ENCODE measurements at places on chromosomes 16 and 17. TPM values are rescaled to one million over a fixed set of nuclear protein-coding genes. Genes with fewer than 3 reads are reported as not detected.
A peak's percentile ranks its signal among the peaks of the same experiment; 100 is the strongest.

The GGA3 gene
- 32.3 TPM for total RNA-seq

The SLC5A10 gene
- total RNA-seq, result not detected

The RNF167 gene
- total RNA-seq, result 41.9 TPM

DNA sequence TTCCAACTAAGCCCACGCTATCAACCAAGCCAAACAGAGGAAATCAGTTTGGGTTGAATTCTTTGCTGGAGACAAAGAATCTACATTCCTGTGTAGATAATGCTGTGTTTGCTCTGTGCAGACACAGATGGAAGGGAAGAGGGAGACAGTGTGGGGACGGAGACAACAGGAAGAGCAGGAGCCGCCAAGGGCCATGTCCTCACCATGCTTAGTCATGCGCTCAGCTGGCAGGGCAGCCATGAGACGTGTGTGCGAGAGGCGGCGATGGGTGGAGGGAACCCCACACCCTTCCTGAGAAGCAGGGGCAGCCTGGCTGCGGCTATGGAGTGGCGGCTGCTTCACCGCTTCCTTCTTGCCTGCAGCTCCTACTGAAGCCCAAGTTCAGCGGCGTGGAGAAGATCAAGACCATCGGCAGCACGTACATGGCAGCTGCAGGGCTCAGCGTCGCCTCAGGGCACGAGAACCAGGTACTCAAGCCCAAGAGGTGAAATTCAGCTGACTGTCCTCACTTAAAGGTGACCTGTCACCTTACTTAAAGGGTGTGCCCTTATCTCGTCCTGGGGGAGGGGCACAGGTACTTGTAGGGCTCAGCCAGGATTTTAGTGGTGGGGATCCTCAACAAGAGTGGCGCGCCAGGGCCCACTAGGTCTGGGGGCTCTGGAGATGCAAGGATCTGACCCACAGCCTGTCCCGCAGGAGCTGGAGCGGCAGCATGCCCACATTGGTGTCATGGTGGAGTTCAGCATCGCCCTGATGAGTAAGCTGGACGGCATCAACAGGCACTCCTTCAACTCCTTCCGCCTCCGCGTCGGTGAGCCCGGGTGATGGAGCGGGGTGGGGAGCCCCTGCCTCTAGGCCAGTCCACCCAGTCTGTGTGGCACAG is 47.5 kb downstream of the ADCY7 start:
- H3K27me3 ChIP-seq, result no peaks in the 10 kb centered on the region
- DNase-seq, result peak; percentile 79
- H3K36me3 ChIP-seq, result peaks cover 43% of the 10 kb centered on the region
- peak overlapping the region; percentile 65 for H3K27ac ChIP-seq
- H3K4me1 ChIP-seq, result peaks cover 3% of the 10 kb centered on the region
- H3K4me3 ChIP-seq, result no peak overlapping the region

GRCh38 chr17:56803071-56803470 is 30.6 kb downstream of the C17orf67 start:
- no peaks in the 10 kb centered on the region for H3K4me1 ChIP-seq
- no peak overlapping the region for H3K27ac ChIP-seq

- H3K4me1 ChIP-seq, result no peaks in the 10 kb centered on the region
- no peak overlapping the region for H3K27ac ChIP-seq
- no peaks in the 10 kb centered on the region for H3K36me3 ChIP-seq
- DNase-seq, result peak; percentile 35
- no peak overlapping the region for H3K4me3 ChIP-seq
Observed at GRCh38 chr16:58814348-58814801, 80.3 kb upstream of the GOT2 start.

DNA sequence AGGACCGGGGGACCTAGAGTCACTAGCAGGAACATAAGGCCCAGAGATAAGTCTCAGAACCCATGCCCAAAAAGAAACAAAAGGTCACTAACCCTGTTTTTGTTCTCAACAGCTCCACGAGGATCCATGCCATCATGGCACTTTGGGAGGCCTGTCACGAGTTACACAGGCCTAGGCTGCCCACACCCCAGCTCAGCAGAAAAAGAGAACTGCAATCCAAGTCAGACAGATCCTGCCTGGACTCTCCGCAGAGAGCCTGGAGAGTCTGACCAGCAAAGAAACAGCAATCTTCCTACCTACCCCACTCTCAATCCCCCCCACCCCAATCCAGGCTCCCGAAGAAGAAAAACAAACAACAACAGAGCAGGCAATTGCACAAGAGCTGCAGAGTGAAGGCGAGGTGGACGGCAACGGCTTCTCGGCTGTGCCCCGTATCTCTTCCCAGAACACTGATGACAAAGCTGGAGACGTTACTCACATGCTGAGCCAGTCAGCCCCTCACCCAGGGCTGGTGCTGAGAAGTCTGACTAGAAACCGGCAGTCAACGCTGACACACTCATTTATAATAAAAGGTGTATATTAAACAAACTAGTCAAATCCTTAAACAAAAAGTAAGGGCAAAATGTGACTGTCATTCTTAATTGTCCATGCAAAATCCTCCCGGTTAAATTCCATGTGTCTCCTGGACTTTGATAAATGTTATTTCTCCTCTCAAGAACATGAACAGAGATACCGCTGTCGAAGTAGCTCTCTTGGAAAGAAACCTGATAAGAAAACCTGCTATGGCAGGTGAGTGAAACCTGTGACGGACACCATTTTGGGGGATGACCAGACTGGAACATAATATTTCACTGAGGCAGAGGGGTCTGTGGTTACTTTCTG is 89.3 kb downstream of the SMG6 start:
- peak overlapping the region; percentile 75 for H3K27ac ChIP-seq
- H3K4me1 ChIP-seq, result peaks cover 45% of the 10 kb centered on the region
- H3K27me3 ChIP-seq, result no peaks in the 10 kb centered on the region
- no peaks in the 10 kb centered on the region for H3K36me3 ChIP-seq
- no peak for DNase-seq

DNA sequence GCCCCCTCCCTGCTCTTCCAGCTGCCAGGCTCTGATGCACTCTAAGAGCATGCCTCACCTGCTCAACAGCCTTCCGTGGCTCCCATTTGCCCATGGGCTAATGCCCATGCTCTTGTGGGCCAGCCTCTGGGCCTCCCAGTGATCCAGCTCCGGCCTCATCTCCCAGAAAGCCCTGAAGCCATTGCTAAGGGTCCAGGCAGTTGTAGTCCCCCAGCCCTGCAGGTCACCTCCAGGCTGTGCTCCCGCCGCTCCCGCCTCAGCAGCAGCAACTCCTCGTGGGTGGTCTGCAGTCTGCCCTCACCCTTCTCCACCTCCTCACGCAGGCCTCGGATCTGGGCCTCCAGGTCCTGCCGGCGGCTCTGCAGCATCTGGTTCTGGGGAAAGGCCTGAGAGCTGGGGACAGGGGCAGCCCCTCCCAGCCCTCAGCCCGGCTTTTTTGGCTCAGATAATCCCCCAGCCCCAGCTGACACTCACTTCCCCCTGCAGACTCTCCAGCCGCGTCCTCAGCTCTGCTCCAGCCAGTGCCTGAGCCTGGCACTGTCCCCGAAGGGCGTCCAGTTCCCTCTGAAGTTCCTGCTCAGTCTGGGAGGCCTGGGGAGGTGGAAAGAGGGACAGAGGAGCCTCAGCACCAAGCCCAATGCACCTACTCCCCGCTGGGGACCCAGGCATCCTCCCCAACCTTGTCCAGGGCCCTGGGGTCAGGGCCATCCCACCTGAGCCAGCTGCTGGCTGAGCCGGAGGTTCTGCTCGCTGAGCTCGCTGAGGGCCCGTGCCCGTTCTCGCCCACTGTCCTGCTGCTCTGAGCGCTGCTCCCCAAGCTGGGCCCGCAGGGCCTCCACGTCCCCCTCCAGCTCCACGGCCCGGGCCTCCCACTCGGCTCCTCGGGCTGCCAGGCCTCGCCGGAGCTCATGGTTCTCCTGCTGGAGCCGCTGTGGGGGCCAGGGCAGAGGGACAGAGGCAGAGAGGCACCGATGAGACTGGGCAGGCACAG is 6.2 kb downstream of the BICDL2 start:
- H3K27me3 ChIP-seq, result peaks cover 17% of the 10 kb centered on the region
- DNase-seq, result peak; percentile 81
- H3K4me1 ChIP-seq, result peaks cover 10% of the 10 kb centered on the region
- peaks cover 18% of the 10 kb centered on the region for H3K36me3 ChIP-seq
- no peak overlapping the region for H3K27ac ChIP-seq
